ENCODE measurements at places on chromosomes 6 and 20. TPM values are rescaled to one million over a fixed set of nuclear protein-coding genes. Genes with fewer than 3 reads are reported as not detected.

DNA sequence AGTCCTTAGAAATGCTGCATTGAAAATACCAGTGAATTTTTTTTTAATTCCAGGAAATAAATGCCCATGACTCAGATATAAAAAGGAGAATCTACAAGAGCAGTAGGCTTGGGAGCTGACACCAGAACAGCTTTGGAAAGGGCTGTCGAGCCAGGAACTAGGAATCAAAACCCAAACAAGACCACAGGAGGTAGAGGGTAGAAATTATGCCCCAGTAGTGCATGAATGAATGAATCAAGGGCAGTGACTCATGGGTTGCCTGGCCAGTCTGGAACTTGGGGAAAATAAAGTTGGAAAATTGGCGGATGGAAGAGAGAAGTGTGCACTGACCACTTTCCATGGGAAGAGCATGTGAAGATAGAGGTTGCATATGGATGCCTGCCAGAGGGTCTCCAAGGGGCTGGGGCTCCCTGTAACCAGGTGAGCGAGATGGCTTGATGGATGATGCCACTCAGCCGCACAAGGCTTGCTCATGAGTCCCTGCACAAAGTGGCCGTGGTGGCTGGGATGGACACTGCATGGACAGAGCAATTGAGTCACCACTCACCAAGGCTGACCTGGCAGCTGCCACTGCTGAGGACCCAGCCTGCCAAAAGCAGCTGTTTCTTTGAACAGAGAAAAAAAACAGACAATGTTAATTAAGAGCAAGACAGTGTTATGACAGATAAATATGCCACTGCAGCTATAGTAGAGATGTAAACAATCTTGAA, 15.2 kb upstream of the MCCD1 start:
- no peak overlapping the region for H3K4me3 ChIP-seq
- no peak overlapping the region for H3K27ac ChIP-seq

DNA sequence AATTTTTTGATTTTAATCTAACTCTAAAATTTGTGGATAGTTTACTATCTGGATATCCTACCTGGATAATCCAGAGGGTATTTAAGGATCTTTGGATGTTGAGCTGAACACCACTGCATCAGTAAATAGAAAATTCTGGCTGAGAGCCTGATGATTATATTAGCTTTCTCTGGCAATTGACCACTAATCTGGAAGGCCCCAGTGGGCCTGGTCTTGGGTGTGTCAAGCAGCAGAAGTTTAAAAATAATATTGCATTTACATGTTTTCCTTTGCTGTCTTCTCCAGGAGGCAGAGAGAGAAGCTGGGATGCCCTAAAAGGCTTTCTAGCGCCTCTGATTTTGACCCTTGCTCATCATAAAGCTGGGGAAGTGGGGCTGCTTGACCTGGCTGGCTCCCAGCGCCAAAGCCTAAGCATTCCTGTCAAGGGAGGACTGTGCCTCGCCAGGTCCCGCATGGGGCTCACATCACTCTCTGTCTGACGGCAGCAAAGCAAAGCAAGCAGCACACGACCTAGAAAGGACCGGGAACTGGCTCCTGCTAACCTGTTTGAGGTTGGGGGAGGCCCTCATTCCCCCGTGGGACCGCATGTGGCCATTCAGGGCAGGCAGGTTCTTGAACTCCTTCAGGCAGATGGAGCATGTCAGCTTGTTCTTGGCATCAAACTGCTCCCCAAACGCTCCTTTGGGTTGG, 46.6 kb upstream of the MRPS10 start:
- no peaks in the 10 kb centered on the region for H3K4me1 ChIP-seq
- H3K36me3 ChIP-seq, result peaks cover 44% of the 10 kb centered on the region
- H3K4me3 ChIP-seq, result no peak overlapping the region
- DNase-seq, result no peak

The CFAP206 gene
- polyA plus RNA-seq, result not detected

GRCh38 chr6:11869672-11870340, 91.2 kb upstream of the ADTRP start:
- H3K27me3 ChIP-seq, result no peaks in the 10 kb centered on the region
- no peak overlapping the region for H3K4me3 ChIP-seq
- H3K36me3 ChIP-seq, result no peaks in the 10 kb centered on the region
- H3K27ac ChIP-seq, result no peak overlapping the region
- no peaks in the 10 kb centered on the region for H3K4me1 ChIP-seq

GRCh38 chr6:159654483-159655098, 38.5 kb downstream of the SOD2 start:
- H3K27me3 ChIP-seq, result no peaks in the 10 kb centered on the region
- DNase-seq, result no peak
- H3K4me3 ChIP-seq, result no peak overlapping the region

The RIMS4 gene
- polyA plus RNA-seq, result not detected

DNA sequence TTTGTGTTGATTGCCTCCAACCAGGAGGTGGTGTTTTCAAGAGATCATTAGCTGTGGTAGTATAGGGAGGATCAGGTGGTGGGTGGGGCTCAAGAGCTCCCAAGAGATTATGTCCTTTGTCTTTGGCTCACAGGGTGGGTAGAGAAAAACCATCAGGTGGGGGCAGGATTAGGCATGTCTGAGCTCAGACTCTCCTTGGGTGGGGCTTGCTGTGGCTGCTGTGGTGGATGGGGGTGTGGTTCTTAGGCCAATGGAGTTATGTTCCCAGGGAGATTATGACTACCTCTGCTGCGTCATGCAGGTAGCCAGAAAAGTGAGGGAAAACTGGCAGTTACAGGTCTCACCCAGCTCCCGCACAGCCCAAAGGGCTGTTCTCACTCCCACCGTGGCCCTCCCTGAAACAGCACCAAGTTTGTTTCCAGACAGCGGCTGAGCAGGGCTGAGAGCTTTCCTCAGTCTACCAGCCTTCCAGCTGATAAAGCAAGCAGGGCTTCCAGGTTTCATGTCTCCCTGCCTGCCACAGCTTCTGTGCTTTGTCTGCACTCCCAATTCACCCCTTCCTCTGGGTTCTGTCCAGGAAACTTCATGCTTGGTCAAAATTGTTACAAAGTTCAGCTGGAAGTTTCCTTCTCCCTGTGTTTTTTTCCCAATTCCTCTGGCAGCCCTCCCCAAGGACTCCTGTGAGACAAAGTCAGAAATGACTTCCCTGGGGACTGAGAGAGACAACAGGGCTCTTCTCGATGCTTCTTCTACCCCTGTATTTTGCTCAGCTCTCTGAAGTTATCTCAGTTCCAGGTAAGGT, 481.1 kb upstream of the MAN1A1 start:
- H3K4me3 ChIP-seq, result no peak overlapping the region
- no peaks in the 10 kb centered on the region for H3K4me1 ChIP-seq
- no peaks in the 10 kb centered on the region for H3K27me3 ChIP-seq

The ETV7 gene
- polyA plus RNA-seq, result 2.2 TPM

GRCh38 chr6:158069800-158070195, 88.1 kb downstream of the SYNJ2 start:
- no peak for DNase-seq
- no peak overlapping the region for H3K4me3 ChIP-seq
- no peak overlapping the region for H3K27ac ChIP-seq
- H3K4me1 ChIP-seq, result peaks cover 19% of the 10 kb centered on the region
- no peaks in the 10 kb centered on the region for H3K27me3 ChIP-seq
- H3K36me3 ChIP-seq, result no peaks in the 10 kb centered on the region

- no peaks in the 10 kb centered on the region for H3K36me3 ChIP-seq
- H3K4me1 ChIP-seq, result peaks cover 6% of the 10 kb centered on the region
- no peaks in the 10 kb centered on the region for H3K27me3 ChIP-seq
- DNase-seq, result no peak
Observed at GRCh38 chr6:148616841-148617240, 130.0 kb upstream of the UST start.

GRCh38 chr6:43240950-43241349, 2.3 kb upstream of the TTBK1 start:
- DNase-seq, result no peak
- no peaks in the 10 kb centered on the region for H3K36me3 ChIP-seq
- H3K4me1 ChIP-seq, result no peaks in the 10 kb centered on the region
- no peak overlapping the region for H3K27ac ChIP-seq
- H3K4me3 ChIP-seq, result no peak overlapping the region

DNA sequence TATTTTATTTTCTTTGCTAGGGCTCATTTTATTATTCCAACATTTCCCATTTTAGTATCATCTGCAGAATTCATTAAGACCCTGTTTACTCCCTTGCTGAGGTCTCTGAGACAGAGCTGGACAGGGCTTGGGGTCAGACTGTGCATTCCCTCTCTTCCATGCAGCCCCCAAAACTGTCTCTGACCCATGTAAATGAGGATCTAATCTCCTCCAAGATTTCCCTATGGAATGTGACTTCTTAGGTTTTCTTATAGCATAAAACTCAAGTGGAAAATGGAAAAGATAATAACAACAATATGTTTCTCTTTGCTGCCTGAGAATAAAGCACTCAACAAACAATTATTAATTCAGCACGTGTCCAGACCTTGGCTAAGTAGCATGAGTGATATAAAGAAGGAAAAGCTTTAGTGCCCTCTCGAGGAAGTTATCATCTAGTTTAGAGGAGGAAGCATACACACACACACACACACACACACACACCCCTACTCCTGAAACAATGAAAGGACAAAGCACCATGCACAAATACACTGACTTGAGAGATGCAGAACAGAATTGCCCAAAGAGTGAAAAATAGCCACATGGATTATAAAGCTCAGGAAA, 815.5 kb downstream of the BCKDHB start:
- H3K27me3 ChIP-seq, result no peaks in the 10 kb centered on the region
- H3K36me3 ChIP-seq, result no peaks in the 10 kb centered on the region
- H3K4me3 ChIP-seq, result no peak overlapping the region

DNA sequence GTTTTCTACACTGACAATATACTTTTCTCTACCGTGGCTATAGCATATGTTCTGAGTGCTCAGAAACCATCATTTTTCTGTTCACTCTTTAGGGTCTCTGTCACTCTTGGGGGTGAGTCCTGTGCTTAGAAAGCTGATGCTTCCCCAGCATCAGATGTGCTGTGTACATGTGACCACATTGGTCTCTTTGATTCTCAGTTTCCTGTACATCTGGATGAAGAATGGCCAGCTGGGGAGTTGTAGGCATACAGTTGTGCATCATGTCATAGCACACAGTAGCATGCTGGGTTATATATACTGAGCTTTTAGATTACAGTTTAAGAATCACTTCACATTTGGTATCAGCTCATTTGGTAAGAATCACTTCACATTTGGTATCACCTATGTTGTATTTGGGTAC, 238.6 kb upstream of the PREP start:
- no peaks in the 10 kb centered on the region for H3K27me3 ChIP-seq
- no peak overlapping the region for H3K27ac ChIP-seq
- H3K4me3 ChIP-seq, result no peak overlapping the region
- peaks cover 3% of the 10 kb centered on the region for H3K4me1 ChIP-seq
- no peaks in the 10 kb centered on the region for H3K36me3 ChIP-seq

The GSTA2 gene
- polyA plus RNA-seq, result not detected

GRCh38 chr20:14600527-14600926, 263.1 kb upstream of the FLRT3 start:
- H3K36me3 ChIP-seq, result no peaks in the 10 kb centered on the region
- no peak overlapping the region for H3K27ac ChIP-seq
- H3K4me3 ChIP-seq, result no peak overlapping the region

The CNR1 gene
- 0.07 TPM for polyA plus RNA-seq

GRCh38 chr6:113526995-113527394, 330.1 kb upstream of the MARCKS start:
- H3K4me3 ChIP-seq, result no peak overlapping the region
- no peaks in the 10 kb centered on the region for H3K36me3 ChIP-seq
- DNase-seq, result no peak
- no peaks in the 10 kb centered on the region for H3K27me3 ChIP-seq

Data from CD14-positive monocyte (primary cell).